HCT116 (cell line): ENCODE measurements at places on chromosomes 12 and 14. TPM values are rescaled to one million over a fixed set of nuclear protein-coding genes. Genes with fewer than 3 reads are reported as not detected.

DNA sequence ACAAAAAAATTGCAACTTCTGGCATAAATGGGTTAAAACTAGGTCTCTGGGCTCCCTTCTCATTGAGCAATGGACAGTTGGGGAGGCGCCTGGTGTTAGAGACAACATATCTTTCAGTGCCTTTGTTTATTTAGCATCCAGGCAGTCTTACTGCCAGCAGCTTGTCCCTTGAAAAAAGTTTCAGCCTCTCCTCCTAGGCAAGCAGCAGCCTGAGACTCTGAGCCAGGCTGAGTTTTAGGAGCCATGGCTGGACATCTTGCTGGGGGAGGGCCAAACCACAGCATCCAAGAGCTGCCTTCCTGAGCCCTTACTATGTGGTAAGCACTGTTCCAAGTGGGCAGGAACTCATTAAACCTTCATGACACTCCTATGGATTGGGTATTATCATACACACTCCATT, 10.1 kb upstream of the JDP2 start:
- no peak overlapping the region for H3K4me3 ChIP-seq
- H3K36me3 ChIP-seq, result no peaks in the 10 kb centered on the region
- H3K27ac ChIP-seq, result no peak overlapping the region
- peaks cover 8% of the 10 kb centered on the region; the same call in 1 of the 2 replicates for H3K4me1 ChIP-seq

- H3K36me3 ChIP-seq, result no peaks in the 10 kb centered on the region
- no peak overlapping the region for H3K4me3 ChIP-seq
- no peak overlapping the region for H3K27ac ChIP-seq
- no peak for DNase-seq
- no peaks in the 10 kb centered on the region for H3K4me1 ChIP-seq
Observed at GRCh38 chr12:44574586-44574985, 301.5 kb downstream of the NELL2 start.

DNA sequence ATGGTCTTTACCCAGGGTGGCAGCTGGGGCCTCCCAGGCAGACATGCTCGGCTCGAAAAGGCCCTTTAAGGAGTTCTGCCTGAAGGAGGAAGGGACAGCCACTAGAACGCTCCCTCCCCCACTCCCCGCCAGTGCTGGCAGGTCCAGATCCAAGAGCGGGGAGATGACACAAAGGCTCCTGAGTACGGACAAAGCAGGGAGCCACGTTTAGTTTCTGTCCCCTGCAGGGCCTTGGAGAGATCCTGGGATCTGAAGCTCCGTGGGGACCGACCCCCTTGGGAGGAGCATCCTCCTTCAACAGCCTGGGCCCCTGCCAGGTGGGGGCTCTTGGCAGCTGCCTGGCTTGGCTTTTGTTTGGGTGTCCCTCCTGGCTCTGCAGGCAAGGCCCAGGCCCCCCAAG, 89.7 kb downstream of the ESRRB start:
- no peak overlapping the region for H3K27ac ChIP-seq
- H3K4me3 ChIP-seq, result no peak overlapping the region
- no peaks in the 10 kb centered on the region for H3K4me1 ChIP-seq
- no peaks in the 10 kb centered on the region for H3K36me3 ChIP-seq
- DNase-seq, result no peak

DNA sequence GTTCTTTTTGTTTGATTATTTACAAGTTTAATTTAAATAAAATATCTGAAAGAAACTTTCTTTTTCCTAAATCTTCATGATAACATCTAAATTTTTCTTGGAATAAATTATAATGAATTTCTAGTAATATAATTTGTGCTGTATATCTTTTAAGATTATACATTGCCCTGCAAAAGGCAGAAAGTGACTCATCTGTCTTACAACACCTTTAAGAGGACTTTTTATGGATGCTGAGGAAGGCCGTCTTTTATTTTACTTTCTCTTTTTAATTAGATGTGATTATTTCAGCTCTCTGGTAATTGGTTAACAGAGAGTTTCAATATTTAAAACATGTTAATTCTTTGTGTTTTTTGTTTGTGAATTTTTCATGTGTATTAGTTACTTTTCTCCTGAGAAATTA, 598.4 kb downstream of the RPL10L start:
- no peak overlapping the region for H3K4me3 ChIP-seq
- H3K4me1 ChIP-seq, result peaks cover 6% of the 10 kb centered on the region
- no peak overlapping the region for H3K27ac ChIP-seq
- DNase-seq, result no peak
- no peaks in the 10 kb centered on the region for H3K27me3 ChIP-seq

DNA sequence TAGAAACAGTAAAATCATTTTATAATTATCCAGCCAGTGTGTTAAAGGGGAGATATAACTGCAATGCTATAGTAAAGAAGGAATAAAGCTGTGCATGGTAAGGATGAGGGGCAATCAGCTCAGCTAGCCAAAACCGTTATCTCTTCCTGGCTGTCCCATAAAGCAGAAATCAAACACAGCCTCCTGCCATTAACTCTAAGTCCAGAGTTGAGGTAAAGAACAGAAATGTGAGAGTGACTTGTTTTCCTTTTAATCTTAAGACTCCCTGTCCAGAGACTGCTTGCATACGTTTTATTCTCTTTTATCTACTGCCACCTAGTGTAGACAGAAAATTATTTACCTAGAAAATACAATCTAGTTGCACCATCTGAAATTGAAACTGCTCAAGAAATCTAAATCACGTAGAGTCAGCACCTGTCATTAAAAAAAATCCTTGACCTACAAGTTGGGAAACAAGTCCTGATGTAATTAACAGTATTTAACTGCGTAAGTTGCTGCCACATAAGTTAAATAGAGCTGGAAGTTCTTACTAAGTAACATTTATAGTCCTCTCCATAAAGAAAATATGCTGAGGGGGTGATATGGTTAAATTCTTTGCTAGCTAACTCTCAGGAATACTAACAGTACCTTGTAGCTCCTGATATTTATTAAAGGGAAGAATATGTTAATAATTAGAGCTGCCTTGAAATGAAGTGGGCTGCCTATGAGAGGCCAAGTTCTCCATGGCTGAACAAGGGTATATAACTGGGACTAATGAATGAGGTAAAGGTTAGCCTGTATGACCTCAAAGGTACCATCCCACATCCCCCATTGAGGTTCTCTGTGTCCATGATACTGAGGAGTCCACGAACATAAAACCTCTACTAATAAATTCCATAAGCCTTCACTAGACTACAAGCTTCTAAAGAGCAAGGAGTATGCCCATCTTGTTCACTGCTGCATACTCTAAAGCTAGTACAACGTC, 62.7 kb downstream of the GALNT4 start:
- no peak overlapping the region for H3K4me3 ChIP-seq
- no peak overlapping the region for H3K27ac ChIP-seq
- DNase-seq, result peak; percentile 57
- H3K36me3 ChIP-seq, result no peaks in the 10 kb centered on the region
- H3K4me1 ChIP-seq, result peaks cover 3% of the 10 kb centered on the region; the same call in 1 of the 2 replicates

- H3K4me1 ChIP-seq, result no peaks in the 10 kb centered on the region
- no peak overlapping the region for H3K27ac ChIP-seq
- H3K4me3 ChIP-seq, result no peak overlapping the region
- H3K27me3 ChIP-seq, result peaks cover 28% of the 10 kb centered on the region
- DNase-seq, result no peak
- H3K36me3 ChIP-seq, result no peaks in the 10 kb centered on the region
Observed at GRCh38 chr12:115710104-115710564, 567.4 kb downstream of the MED13L start.

The CLIP1 gene
- 42.9 TPM for total RNA-seq

The HRK gene
- 4.3 TPM for total RNA-seq

The FCF1 gene
- 69.0 TPM for total RNA-seq

The LRR1 gene
- 34.6 TPM for total RNA-seq

The PPHLN1 gene
- 57.4 TPM for total RNA-seq

The USP44 gene
- 0.17 TPM for total RNA-seq
